CD4-positive, alpha-beta T cell (primary cell): ENCODE measurements at places on chromosomes 16 and 17.

- no peak for DNase-seq
Observed at GRCh38 chr16:59252317-59252716, 518.2 kb upstream of the GOT2 start.

- DNase-seq: no peak
Observed at GRCh38 chr17:77425791-77426641, 285.2 kb downstream of the SEC14L1 start.

DNA sequence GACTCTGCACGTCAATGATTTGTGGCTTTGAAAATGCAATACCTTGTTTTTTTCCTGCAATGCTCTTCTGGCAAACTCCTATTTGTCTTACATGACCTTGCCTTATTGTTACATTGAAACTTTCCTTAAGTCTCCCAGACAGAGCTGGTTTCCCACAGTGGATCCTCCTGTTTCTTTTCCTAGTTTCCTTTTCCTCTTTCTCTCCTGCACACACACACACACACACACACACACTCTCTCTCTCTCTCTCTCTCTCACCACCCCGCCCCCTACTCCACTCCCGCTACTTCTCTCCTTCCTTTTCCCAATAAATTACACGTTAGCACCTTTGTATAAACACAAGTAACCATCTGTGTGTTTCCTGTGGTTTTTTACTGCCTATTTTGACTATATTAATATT, 2.3 kb downstream of the ORC6 start:
- no peak for DNase-seq

GRCh38 chr17:81053041-81053970, 18.4 kb downstream of the BAIAP2 start:
- DNase-seq: no peak

GRCh38 chr16:57628008-57628781, at the start of gene ADGRG1:
Gene ADGRG1, plus strand, starts transcription at chr16:57628630. Its CDS starts 21,658 bp downstream, at chr16:57650288.
- no peak for DNase-seq

DNA sequence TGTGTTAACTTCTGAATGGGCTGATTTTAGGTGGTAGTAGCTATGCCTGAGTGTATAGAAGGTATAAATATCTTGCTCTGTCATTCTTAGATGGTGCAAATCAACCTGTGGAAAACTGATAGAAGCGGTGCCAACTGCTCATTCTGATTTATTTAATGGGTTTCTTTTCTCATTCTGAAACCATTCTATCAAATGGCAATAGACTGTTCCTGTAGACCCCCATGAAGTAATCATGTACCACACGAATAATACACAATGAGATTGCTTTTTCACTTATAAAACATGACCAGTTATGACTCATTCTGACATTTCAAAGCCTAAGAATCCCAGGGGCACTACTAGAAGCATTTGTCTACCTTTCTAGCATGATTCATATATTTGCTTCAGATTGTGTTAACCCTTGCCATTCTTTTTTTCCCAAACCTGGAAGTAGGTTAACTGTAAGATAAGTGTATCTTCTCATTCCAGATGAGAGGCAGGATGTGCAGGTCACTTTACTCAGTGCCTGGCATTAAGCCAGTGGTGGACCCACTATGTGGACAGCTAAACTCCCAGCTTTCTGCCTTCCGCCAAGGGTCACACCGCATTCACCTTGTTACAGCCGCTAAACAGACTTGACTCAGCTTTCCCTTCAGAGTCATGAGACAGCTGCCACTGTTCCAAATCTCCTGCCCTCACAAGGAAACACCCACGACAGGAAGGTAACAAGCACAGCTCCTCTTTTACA, 16.4 kb upstream of the SLC16A11 start:
- no peak for DNase-seq

DNA sequence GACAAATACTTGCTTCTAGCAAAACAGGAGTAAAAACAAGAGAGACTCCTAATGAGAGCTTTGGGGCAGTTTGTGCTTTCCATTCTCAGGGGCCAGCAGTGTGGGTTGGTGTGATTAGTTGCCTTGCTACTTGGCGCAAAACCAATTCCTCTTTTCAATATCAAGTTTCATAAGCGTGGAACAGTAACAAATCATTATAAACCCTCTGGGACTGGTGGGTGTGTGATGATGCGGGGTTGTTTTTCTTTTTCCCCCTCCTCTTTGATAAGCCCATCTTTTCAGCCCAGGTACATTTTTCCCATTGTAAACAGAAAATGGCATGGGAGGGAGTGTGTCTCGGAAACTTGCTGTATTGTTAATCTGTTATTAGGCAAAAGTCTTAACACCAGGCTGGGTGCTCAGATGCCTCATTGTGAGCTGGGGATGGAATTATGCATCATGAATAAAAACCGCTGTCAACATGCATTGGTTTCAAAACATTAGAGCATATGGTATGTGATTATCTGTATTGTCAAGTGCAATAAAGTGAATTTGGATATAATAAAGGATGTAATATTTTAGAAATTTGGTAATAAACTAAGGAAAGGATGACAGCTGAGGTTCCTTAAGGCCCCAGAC, 166.4 kb downstream of the CCDC182 start:
- DNase-seq: no peak

DNA sequence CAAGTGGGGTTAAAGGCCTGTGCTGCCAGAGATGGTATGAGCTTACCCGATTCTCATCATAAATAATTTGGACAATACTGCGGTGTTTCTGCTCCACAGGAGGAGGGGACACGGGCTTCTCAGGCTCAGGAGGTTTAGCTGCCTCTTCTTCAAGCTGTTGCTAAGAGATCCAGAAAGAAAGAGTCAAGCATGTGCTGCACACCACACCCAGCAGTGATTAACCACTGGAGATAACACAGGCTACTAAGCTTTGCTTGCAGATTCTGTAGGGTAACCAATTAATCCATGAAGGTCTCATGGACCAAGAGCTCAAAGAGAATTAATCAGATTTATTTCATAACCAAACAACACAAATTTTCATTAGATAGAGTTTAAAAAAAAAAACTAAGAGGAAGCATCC, 56.6 kb downstream of the NCOR1 start:
- DNase-seq: no peak
